T-helper 17 cell (primary cell): ENCODE measurements at places on chromosomes 12 and 14.

- no peak for DNase-seq
These were observed 312.8 kb upstream of the SLC16A7 start for GRCh38 chr12:59282999-59283398.

DNA sequence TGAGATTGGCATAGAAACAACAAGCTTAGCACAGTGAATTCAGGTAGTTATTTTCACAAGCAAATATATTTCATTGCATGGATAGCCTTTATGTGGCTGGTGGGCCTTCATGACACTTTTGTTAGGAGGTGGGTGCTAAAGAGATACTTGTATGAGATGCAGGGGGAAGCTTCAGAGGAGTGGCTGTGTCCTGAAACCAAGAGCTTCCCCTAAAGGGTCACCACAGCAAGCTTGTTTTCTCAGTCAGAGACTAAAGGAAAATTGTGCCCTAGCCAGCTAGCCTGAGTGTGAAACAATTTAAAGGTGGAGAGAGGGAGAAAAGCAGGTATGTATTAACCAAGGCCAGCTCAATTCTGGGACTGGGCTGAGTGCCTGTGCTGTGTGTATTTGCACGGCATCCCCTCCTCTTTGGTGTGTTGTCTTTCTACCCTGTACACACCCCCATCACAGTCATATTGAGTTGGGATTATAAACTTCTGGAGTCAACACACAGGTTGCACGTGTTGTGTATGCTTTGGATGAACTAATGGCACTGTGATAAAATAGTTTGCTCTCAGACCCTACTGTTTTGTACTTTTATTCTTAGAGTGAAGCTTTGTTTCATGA lies 79.2 kb downstream of the RASSF8 start:
- no peak for DNase-seq

GRCh38 chr12:108348842-108349241 lies 9.7 kb upstream of the CMKLR1 start:
- no peak for DNase-seq

GRCh38 chr14:92792885-92793284 lies 1.2 kb upstream of the GOLGA5 start:
- no peak for DNase-seq

DNA sequence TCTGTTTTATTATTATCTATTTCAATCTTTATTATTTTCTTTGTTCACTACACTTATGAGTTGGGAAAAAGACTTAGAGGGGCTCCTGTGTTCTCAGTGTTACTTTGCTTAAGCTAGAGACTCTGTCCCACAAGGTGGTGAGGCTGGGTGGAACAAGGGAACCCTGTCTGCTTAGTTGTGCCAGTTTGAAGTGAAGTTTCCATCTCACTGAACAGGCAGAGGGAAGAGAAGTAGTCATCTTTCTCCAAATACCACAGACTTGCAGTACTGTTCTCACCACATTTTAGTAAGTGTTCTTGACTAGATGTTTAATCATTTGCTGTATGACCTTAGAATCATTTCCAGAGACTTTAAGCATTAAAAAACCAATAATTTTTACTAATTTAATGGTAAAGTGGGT lies 195.7 kb upstream of the NEDD1 start:
- no peak for DNase-seq

GRCh38 chr12:110223777-110224378 lies 57.2 kb upstream of the ATP2A2 start:
- DNase-seq, result no peak

GRCh38 chr12:106135075-106135474 lies 3.7 kb downstream of the NUAK1 start:
- DNase-seq, result no peak

- DNase-seq, result no peak
These were observed 10.8 kb downstream of the DCAF5 start for GRCh38 chr14:69142101-69142500.

GRCh38 chr12:121579981-121580868 lies 598 bp downstream of the KDM2B start:
- peak; percentile 60 for DNase-seq

GRCh38 chr12:122946690-122947341 lies 19.4 kb downstream of the ABCB9 start:
- no peak for DNase-seq

DNA sequence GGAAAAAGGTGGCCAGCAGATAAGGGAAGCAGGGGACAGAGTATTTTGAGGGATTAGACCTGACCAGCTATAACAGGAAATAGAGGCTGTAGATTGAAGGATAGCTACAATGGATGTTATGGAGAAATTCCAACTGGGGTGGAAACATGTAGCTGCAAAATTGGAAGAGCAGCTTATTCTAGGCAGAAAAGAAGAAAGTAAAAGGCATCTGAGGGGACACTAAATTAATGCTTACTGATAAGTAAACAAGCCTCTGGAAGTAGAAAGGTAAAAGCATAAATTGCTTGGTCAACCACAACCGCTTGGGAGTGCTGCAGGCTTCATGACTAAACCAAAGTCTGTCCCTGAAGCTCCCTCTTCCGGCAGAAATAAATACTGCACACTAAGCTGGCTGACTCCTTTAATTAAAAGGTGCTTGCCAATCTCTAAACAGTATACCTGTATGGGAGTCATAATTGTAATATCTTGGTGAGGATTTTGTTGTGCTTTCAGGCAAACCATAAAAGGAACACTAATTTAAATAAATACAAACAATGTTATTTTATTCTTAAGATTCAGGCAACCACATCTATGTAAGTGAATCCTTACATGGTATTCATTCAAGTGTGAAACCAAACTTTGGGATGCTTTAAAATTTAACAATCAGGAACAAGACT lies 7.7 kb downstream of the UBC start:
- DNase-seq, result peak; percentile 89

DNA sequence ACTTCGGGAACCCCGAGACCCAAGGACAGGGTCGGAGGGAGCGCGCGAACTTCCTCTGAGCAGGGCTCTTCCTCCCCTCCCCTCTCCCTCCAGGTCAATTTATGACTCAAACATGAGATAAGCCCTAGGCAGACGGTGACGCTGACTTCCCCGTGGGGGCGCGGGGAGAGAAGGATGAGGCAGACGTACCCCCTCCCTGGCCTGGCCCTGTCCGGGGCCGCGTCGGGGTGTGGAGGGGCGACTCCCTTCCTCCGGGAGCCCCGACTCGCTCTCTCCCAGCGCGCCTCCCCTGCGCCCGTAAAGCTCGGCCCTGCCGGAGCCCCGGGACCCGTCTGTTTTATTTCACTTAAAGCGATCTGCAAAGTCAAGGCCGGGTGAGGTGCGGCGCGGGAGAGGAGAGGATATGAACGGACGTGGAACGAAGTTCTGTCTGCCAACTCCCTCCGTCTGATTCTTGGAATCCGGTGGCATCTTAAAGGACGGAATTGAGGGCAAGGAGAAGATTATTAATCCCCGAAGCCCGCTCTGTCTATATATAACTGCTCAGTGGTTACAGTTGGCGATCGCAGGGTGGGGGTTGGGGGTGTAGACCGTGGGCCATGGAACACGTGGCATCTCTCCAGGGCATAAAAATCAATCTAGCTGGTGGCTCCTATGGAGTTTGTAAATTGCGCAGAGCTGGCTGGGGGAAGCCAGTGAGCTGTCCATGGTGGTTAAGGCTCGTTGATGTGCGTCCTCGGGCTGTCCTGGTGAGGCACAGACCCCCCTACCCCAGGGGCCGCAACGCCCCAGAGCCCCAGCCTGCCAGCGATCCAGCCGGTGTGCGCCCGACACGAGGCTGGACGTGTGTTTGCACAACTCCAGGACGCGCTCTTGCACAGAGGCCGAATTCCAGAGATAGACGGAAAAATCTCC lies 2.9 kb upstream of the PTHLH start:
- no peak for DNase-seq

- no peak for DNase-seq
These were observed 73.0 kb downstream of the RMST start for GRCh38 chr12:97535582-97535981.

- DNase-seq, result no peak
These were observed 31.9 kb downstream of the KNTC1 start for GRCh38 chr12:122558745-122559641.

DNA sequence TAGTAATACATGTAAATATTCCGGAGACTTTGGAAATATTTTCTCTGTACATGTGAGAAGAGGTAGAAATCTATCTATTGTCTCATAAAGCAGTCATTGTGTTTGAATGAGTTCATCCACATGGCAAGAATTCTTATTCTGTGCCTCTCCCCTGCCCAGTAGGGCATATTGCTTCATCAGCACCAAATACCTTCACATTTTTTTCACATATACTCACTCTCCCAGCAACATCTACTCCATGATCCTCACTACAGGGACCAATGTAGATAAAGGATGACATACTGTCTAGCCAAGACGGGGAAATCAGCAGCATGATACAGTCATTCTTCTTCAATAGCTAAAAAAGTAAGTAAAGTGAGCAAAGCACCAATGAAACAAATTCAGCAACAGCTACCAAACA lies 1.3 kb upstream of the TAS2R14 start:
- DNase-seq, result no peak

GRCh38 chr14:104973135-104973384 lies 5.1 kb downstream of the AHNAK2 start:
- DNase-seq, result no peak

GRCh38 chr14:68528040-68528687 lies 264.7 kb downstream of the ZFP36L1 start:
- DNase-seq, result no peak

- no peak for DNase-seq
These were observed 171.4 kb downstream of the CRADD start for GRCh38 chr12:93848523-93849101.

DNA sequence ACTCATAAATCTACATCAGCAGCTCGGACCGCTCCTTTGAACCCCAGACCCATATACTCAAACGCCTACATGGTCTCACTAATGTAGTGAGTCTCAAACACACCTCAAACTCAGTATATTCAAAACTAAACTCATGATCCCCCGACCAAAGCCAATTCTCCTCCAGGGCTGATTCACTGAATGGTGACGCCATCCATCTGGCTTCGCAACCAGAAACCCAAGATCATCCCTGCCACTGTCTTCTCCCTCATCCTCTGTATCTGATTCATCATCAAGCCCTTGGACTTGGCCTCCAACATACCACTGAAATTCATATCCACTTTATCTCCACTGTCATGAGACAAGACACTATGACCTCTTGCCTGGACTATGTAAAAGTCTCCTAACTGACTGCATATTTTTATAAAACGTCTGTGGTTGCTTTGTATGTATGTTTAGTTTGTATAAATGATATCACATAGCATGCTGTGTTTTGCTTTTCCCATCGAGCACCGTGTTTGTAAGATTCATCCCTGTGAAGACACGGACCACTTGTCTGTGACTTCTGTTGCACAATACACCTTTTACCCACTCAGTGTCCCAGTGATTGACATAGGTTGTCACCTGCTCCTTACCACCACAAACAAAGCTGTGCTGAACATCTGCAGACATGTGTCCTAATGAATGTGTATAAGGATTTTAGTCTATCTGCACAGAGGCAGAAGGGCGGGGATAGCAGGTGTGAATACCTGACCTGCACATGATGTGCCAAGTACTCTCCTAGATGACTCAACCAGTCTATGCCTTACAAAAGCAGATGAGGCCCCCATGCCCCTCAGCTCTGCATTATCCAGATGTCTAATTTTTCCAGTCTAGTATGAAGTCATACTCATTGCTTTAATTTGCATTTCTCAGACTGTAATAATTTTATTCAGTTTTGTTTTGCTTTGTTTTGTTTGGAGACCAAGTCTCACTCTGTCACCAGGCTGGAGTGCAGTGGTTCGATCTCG lies 76.9 kb downstream of the VWF start:
- DNase-seq, result no peak

DNA sequence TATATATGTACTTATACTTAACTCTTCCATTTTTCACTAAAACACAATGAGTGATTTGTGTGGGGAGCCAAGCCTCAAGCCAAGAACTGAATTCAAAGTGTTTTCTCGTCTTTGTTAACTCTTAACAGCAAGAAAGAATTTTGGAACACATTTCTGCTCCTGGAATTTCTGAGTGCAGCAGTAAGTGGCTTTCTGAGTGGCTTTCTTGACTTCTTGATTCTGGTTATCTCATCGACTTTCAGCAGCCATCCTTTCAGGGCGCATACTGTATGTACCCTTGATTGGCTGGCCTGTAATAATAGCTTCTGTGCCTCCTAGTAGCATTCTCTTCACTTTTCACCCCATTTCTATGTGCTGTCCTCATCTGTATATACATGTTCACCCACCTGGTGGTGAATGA lies 157.4 kb downstream of the FBXL14 start:
- no peak for DNase-seq

GRCh38 chr12:5083955-5084849 lies 40.5 kb downstream of the KCNA5 start:
- no peak for DNase-seq

GRCh38 chr14:37048666-37049071 lies 123.7 kb downstream of the SLC25A21 start:
- DNase-seq, result no peak
